NCI-H510A (cell line): ENCODE measurements at places on chromosomes 11 and 22.

- no peak for DNase-seq
Measured at GRCh38 chr11:66188580-66188979, 79.9 kb upstream of the RAB1B start.

DNA sequence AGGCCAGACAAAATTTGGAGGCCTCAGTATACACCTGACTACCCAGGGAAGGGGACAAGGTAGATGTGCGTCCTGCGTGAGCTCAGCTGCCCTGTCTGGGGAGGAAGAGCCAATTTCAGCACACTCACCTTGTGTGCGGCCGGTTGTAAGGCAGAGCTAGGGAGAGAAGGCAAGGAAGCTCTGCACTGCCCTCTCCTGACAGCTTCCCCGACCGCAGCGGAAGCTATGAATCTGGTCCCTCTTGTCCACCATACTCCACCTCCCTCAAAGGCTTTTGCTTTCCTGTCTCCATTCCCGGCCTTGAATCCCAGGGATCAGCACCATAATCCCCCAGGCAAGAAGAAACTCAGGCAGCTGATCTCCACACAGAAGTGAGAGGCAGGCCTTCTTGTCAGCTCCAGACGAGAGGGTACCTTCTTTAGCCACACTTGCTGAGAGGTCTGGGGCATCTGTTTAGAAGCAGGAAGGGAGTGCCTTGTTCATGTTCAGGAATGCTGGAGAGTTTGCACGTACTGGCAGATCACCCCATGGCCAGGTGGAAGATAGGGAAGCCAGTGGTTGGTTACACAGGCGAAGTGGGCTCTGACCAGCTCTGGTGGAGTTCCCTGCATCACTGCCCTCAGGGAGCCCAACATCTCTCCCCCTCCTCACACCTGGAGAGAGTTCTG lies 62.5 kb downstream of the FEZ1 start:
- no peak for DNase-seq

GRCh38 chr11:38809521-38809920 lies 2211.5 kb upstream of the RAG2 start:
- DNase-seq: no peak

- no peak for DNase-seq
Measured at GRCh38 chr11:65087216-65087615, 3.2 kb downstream of the ZFPL1 start.

DNA sequence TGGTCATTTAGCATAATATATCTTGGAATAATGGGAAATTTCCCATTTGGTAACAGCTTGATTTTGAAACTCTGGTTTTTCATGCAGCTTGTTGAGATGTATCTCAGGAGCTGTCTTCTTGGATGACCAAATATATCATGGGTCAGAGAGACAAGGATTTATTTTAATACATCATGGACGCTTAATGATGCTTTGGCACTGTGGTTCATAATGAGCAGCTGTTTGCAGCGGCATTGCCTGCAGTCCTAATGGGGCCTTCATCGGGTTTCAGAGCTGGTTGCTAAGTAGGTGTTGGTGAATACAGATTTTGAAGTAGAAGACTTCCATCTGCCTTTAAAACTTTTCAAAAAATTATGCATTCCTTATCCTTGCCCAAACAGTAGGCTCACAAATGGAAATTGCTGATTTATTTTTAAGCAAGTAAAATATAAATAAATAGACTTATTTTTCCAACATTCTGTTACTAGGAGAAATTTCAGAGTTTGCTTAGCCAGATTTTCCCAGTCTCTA lies 389.5 kb upstream of the FAT3 start:
- no peak for DNase-seq

GRCh38 chr11:108137212-108137611 lies 15.8 kb downstream of the ACAT1 start:
- no peak for DNase-seq

- DNase-seq: no peak
Measured at GRCh38 chr11:92053216-92053615, 171.4 kb upstream of the FAT3 start.

- DNase-seq: no peak
Measured at GRCh38 chr22:38167988-38168407, 13.6 kb downstream of the PLA2G6 start.

DNA sequence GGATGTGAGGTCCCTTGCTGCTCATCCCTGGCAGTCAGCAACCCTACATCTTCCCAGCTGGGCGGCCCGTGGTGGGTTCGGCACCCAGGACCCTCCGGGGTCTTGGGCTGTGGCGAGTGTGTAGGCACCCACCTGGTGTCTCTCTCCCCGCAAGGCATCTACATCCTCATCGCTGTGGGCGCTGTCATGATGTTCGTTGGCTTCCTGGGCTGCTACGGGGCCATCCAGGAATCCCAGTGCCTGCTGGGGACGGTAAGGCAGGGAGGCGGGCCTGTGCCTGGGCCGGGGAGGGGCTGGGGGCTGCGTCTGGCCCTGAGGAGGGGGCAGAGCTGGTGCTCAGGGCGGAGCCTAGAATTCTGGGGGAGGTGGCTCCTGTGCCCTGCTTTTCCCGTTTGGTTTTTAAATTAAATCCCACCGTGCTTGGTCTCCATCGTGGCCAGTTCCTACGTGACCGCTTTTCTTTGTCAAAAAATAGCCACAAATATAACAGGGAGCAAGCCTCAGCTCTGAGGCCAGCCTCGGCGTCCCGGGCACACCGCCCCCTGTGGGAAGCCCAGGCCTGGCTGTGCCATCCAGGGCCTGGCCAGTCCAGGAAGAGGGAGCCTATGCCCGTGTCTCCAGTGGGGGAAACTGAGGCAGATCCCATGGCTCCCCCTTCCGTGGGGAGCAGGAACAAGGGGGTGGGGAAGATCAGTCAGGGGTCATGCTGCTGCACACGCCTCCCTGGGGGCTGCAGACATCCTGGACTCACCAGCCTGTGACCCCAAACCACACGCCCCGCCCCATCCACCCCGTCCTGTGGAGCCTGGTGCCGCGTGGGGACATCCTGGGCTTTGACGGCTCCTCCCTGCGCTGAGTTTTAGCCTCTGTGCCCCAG lies 6.4 kb upstream of the TSSC4 start:
- no peak for DNase-seq

GRCh38 chr11:67731583-67731982 lies 57.2 kb upstream of the ALDH3B2 start:
- DNase-seq: peak; percentile 46

DNA sequence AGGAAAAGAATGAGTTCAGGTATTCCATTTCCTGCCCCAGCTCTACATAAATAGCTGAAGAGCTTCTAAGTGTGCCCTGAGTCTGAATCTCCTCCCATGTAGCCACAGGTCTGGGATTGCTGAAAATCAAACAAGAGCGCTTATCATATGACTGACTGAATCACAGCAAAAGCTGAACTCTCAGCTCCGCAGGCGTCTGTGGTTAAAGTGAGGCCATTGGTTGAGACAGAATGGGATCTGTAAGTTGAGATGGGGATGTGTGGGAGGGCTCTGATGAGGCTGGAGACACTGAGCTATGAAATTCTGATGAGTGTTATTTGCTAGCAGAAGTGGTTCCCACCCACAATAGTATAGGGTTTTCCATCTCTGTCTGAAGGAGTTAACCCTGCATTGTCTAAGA lies 637.0 kb downstream of the OPCML start:
- DNase-seq: peak; percentile 67

DNA sequence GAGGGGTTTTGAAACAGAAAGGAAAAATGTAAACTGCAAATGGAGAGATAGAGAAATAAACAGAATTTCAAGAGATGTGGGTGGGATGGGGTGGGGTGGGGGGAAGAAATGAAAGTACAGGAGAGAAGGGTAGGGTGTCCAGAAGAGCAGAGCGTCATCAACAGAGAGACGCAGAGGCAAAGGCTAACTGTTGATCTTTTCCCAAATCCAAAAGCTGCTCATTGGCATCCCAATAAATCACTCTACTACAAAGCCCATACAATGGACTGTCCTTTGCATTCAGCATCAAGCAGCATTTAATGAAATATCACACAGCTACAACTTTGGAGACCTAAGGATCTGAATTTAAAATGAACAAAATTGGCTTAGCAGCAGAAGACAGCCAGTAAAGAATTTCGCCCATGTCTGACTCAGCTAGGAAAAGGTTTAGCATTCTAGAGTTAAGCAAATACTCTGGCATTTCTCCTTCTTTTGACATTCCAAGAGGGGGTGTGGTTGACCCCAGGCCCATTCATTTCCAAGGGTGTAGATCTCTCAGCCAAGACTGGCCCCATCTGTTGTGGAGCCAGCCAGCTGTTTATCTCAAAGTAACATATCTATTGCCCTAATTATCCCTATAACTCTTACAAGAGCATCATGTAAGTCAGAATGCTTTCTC lies 1.5 kb downstream of the RAB30 start:
- DNase-seq: no peak

GRCh38 chr11:46293641-46294103 lies 16.2 kb downstream of the CREB3L1 start:
- DNase-seq: no peak

DNA sequence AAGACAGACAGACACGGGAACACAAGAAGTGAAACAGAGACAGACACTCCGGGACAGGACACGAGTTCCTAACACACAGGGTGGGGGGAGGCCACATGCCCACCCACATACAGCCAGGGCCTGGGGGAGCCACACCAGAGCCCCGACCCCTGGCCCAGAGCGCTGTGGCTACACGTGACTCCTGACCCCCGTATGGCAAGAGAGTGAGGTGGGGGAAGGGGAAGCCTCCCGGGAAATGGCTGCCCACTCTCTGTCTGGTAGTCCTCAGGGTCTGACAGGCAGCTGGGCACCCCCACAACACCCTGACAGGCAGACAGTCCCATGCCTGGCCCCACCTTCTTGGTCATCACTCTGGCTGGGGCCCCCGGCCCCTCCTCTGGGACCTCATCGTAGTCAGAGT lies 38.6 kb upstream of the PDE2A start:
- no peak for DNase-seq

- DNase-seq: no peak
Measured at GRCh38 chr11:117071344-117071787, 26.9 kb downstream of the SIK3 start.

DNA sequence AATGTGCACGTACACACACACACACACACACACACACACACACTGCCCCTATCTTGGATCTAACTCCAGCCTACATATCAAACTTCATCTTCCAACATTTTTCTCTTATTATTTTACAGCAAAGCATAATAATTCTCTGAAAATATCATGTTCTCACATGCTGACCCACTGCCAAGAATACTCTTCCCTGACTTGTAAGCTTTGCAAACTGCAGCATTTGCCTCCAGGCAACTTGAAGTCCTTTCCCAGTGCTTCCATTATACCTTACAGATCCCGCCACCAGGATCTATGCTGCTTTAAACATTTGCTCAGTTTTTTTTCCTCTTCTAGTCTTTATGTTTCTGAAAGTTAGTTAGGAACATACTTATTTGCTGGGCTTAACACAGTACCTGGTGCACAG lies 483.3 kb upstream of the ARHGAP42 start:
- no peak for DNase-seq
